ENCODE measurements at places on chromosomes 7 and 10. TPM values are rescaled to one million over a fixed set of nuclear protein-coding genes. Genes with fewer than 3 reads are reported as not detected.

DNA sequence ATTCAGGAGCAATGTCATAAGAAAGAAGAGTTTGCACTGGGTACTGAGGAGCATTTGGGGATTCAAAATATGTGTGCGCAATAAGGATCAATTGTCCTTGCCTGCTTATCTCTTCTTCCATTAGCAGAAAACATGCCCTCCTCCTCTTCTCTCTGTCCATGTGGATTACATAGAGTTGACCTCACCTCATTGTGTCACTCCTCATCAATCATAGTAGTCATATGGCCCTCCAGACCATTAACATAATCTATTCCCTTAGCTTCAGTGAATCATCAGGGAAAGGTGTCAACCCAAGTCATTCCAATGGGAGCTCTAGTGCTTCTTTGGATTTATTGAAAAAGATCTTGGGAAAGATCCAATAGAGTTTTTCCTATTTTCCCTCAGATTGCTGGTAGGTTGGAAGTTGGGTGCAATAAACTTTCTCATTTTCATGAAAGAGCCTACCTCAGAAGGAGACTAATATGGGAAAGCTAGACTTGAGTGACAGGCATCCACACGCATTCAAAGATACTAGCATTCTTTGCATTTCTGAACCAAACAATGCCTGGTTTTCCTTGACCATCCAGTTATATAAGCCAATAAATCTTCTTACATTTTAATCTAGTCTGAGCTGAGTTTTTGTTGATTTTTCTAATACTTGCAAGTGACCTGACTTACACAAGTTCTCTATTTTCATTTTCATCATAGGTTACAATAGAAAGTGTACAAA is 71.5 kb upstream of the FAM13C start:
- DNase-seq = no peak

- no peak for DNase-seq
These were observed 229.3 kb downstream of the GPR37 start for GRCh38 chr7:124536156-124536762.

The PSD gene
- 3.5 TPM for total RNA-seq

DNA sequence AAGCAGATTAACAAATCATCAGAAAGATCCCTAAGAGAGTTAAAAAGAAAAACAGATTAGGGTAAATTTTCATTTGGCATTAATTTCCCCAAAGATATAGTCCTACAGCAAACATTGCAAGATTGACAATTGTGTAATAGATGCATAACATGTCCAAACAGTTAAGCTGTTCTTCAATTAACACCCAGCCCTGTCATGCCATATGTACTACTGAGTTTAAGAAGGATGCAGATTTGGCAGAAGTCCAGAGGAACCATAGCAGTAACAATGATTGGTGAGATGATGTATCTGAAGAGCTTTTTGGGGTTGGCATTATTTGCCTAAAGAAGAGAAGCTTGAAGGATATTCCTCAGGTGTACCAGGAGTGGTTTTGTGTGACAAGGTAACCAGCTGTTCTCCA is 287.6 kb downstream of the LRMDA start:
- no peak for DNase-seq

The CNPY1 gene
- total RNA-seq = not detected

DNA sequence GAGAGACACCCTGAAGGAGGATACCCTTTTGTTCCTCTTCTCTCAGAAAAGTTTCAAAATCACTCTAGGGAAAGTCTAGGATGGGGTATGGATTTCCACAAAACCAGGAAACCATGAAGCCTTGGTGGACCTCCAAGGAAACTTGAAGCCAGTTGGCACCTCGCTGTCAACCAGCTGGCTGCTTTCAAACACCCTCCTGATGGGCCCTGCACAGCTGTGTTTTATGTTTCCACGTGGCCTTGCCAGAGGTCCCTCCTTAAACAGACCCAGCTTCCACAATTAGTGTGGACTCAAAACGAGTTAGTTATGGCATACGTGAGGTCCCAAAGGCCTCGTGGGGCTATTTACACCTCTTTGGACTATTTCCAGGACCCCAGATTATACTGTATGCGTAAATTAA is 5.9 kb downstream of the PPP1R3A start:
- DNase-seq = no peak

The LRMDA gene
- 20.0 TPM for total RNA-seq

DNA sequence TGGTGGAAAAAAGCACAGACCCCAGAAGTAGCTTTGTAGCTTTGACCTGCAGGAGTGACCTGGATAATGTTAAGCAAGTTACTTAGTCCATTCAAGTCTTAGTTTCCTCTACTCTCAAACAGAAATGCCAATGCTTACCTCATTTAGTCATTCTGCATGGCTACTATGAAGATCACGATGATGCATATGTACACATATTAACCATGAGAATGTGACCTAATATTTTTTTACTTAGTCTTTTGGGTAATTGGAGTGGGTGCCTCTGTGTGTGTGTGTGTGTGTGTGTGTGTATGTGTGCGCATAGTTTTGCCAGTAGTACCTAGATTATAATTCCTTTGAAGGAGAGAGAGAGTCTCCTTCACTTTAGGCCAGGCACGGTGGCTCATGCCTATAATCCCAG is 95.8 kb downstream of the NRP1 start:
- DNase-seq = no peak

The C1GALT1 gene
- 33.9 TPM for total RNA-seq

- DNase-seq = no peak
These were observed 61.7 kb upstream of the C1QL3 start for GRCh38 chr10:16583382-16583781.

DNA sequence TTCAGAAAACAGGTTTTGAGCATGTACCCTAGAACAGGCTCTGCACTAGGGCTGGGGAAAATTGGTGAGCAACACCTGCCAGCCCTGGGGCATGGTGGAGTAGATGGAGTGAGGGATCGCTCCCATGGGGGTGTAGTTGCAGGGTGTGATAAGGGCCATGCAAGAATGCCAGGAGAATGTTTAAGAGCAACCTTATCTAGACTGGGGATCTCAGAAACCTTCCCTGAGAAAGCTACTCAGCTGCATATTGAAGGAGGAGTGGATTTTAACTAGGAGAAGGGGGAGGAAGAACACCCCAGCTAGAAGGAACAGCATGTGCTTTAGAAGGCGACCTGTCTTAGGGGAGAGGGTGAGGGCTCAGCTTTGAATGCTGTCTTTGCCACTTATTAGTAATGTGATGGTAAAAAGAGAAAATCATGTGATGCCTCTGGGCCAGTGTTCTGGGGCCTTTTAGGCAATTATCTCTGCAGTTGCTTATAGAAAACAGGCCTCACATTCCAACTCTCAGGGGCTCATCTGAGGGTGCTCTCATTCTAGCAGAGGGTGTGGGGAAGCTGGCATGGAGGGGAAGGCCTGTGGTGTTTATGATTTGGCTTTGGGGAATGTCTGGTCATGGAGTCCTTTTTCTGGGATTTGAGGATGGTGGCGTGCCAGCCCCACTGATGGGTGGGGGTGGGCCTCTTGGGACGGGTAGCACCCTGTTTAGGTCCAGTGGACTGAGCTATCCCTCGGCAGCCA is 225.4 kb downstream of the BMPER start:
- no peak for DNase-seq

DNA sequence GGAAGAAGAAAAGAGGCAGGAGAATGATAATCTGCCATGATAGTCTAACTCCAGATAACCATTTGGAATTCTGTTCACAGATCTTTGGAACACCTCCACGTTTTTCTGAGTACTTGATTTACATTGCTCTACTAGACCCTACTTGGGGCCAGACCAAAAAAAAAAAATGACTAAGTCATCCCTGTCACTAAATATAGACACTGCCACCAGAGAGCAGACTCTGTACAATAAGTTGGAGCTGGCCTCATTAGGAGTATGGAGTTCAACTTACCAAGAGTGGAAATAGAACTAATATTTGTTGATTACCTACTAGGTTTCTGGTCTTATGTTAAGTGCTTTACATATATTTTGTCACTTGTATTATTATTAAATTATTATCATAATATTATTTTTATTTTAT is 80.9 kb upstream of the ZNF800 start:
- DNase-seq = no peak

DNA sequence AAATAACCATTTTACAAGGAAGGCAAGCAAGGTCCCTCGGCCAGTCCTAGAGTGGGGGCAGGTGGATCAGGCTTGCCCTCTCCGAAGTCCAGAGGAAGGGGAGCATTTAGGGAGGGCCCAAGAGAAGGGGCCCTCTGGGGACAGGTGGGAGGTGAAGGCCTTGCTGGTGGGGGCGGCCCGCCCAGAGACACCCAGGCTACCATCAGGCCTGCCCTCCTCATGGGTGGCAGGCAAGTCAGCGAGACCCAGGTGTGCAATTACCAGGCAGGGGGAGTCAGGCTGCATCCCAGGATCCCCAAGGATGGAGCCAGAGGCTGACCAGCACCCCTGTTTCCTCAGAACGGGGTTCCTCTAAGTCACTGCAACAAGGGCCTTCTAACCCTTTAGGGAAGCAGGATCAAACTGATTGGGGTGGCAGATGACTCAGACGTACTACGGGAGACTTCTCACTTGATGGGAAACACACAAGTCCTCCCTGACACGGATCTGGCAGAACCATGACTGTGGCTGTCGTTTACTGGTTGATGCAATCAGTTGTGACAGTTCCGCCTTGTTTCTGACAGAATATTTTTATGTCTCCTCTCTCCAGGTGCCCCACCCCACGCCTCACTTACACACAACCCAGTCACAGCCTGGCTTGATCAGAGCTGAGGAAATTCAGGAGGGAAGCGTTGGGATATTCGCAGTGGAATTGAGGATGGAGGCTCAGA is 8.2 kb downstream of the LOXL4 start:
- DNase-seq = no peak

DNA sequence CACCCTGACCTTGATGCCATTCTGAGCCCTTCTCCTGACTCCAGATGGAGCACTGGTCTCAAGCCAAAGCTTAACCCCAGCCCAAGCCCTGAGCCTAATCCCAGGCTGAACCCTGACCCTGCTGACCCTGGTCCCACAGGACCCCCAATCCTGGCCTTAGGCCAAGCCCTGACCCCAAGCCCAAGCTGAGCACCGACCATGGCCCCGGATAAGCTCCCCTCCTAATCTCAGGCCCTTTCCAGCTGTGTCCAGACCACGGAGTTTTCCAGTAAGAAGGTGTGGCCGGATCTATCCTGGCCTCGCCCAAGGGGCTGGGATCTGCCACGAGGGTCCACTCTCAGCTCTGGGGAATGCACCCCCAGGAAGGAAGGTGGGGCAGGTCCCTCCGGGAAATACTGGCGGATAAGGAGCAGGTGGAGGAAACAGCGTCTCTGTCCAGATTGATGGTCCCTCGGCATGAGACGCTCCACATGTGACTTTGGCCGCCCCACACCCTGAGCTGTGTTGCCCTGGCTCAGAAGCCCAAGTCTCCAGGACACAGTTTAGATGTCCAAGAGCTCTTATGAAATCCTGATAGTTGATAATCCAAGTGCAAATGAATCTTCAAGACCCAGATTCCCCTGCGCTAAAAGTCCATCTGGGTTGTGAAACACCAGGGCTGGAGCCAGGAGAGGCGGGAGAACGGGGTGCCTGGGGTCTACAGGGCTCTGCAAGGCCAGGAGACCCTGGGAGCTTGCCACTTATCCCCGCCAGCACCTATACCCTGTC is 10.4 kb downstream of the ELN start:
- DNase-seq = no peak

The HOXA4 gene
- total RNA-seq = 7.1 TPM
